ENCODE measurements at places on chromosomes 13 and 19. TPM values are rescaled to one million over a fixed set of nuclear protein-coding genes. Genes with fewer than 3 reads are reported as not detected.

DNA sequence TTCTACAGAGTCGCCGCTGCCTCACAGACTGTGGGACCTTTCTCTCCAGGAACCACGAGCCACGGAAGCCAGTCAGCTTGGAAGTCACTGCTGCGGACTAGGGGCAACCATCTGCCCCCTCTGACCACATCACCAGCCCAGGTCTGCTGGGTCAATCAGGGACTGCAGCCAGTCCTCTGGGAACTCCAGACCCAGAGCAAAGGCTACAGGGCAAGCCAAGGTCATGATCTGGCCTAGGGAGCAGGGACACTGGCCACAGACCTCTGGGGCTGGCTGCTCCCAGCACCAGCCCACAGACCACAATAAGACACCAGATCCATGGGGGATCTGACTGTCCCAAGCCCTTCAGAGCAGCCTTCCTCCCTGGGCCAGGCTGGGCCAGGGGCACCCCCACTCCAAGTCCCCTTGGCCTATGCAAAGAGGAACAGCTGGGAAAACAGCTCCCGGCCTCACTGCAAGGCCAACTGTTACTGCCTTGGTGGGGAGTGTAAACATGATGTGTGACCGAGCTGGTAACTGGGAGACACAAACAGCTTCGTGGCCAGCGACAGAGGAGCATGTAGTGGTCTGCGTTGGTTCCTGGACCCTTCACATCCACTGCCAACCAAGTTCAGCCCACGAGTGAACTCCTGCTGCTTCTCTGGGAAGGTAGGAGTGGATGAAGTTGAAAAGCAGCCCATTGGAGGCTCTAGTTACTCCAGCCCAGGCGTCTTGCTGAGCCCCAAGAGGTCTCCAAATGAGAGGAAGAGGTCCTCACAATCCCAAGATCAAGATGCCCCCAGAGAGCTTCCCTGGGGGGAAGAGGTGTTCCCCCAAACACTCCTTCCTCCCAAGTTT is 1.5 kb downstream of the AKT2 start:
- DNase-seq: no peak

- DNase-seq: no peak
Measured at GRCh38 chr13:107765724-107766401, 449.5 kb downstream of the LIG4 start.

DNA sequence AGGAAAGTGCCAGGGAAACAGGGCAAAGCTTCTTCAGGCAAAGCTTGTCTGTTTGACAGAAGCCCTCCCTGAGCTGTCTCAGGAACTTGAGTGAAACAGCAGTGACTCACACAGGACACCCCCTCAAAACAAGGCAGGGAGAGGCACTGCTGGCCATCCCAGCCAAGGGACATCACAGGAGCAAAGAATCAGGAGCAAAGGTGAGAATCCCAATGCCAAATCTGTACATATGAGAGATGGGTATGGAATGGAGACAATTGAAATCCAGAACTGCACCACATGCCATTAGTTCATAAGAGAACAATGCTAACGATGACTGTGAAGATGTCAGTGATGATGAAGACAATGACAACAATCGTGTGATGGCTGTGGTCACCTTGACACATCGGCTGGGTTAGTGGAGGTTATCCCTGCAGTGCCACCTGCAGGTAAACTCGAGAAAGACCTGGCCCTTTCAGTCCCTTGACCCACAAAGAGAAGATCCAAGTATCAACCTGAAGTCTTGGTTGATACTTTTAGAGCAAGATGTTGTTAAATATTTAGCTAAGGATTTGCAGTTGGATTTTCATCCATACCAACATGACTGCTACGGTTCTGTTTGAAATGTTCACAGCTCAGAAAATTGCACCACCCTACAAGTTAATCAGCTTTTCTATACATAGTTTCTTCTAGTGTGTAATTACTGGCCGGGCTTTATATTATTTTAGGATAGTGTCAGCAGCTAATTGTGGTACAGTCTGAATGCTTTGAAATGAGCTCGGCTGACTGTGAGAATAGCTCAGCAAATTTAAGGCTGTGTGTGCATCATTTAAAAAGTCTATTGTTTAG is 42.0 kb upstream of the IPO5 start:
- DNase-seq: no peak

GRCh38 chr13:112671359-112671758 is 18.5 kb upstream of the ATP11A start:
- no peak for DNase-seq

DNA sequence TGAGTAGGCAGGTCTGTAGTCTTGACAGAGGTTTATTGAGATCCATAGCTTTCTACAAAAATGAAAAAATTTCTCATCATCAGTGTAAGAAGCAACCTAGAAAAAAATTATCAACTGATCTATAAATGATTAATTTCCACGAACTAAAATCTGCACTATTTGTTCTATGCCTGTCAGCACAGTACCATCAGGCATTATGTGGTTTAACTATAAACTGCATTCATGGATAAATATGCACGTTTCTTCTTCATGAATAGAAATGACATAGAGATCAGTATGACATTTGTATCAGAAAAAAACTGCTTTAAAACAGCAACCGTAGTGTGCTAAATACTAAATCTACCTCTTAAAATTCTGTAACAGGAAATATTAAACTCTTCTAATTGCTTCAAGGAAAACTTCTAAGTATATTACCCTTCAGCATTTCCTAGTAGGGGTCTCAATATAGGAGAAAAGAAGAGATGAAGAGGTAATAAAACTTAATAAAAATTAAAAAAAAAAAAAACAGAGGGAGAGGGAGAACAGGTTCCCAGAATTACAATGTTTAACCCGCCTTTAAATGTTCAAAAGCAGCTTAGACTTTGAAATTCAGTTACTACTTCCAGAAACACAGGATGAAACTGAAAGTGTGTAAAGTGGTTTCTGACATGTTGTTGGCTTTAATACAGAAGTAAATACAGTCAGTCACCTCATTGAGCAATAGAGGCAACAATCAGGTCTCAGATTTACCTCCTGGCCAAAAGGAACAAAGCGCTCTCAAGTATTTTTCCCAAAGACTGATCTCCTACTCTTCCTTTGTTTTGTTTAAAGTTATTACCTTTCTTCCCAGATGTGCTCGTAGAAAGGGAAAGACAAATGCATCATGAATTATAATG is 144.4 kb downstream of the DIAPH3 start:
- DNase-seq: peak; percentile 52

DNA sequence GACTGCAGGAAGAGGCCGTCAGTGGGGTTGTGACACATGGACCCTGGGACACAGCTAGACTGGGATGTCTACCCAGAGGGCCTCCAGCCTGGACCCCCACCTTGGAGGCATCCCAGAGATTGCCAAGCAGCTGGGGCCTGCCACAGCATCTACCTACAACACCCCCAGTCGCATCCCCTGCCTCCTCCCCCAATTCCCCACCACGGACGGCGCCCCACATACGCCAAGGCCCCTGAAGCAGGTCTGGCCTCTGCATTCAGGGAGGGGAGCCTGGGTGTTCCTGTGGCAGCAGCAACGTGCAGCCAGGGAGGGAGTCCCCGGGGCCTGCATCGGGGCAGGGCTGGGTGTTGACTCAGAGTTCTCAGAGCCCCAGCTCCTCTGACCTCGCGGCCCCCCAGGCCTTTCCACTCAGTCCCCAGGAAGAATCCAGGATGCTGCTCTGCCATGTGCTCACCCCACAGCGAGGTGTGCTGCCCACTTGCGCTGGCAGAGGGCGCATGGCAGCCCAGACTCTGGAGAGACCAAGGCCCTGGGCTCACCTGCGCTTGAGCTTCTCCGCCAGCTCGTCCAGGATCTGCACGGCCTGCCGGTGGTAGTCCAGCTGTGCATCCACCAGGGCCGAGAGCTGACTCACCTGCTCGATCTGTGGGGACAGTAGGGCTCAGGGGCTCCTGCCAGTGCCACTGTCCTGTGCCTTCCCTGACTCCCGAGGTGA is 19.6 kb downstream of the MPND start:
- no peak for DNase-seq

DNA sequence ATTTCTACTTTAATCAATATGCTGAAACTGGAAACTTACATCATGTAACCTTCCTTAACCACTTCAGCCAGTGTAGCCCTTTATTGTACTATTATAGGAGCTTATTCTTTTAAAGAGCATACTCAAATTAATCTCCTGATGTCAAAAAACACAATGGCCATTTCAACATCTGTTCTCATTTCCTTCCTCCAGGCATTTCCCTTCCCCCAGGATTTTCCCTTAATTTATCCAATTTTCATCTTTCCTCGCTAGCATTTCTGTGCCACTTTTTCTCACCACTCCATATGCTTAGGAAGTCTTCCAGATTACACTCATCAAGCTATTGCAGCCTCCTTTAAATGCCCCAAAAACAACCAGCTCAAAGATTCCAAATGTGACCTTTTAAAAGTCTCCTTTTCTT is 265.0 kb downstream of the PCDH9 start:
- no peak for DNase-seq

Gene AMER2
- not detected for polyA plus RNA-seq

Gene CPB2
- not detected for polyA plus RNA-seq

GRCh38 chr13:28499609-28500008 is 4.7 kb upstream of the FLT1 start:
- no peak for DNase-seq

Gene ZNF835
- polyA plus RNA-seq: not detected

- no peak for DNase-seq
Measured at GRCh38 chr13:89514534-89515312, 1832.8 kb upstream of the MIR17HG start.

GRCh38 chr19:55209693-55210472 is 582 bp upstream of the PTPRH start:
- DNase-seq: no peak

Gene CKM
- polyA plus RNA-seq: 0.48 TPM

Data from CD14-positive monocyte (primary cell).